ENCODE measurements at places on chromosomes 1 and 21. TPM values are rescaled to one million over a fixed set of nuclear protein-coding genes. Genes with fewer than 3 reads are reported as not detected.

TSPAN1 gene
- total RNA-seq = 1.8 TPM

CFAP107 gene
- total RNA-seq = not detected

SAMD11 gene
- 5.1 TPM for total RNA-seq

LCE6A gene
- not detected for total RNA-seq

LY9 gene
- total RNA-seq = 0.65 TPM

KRTAP19-1 gene
- total RNA-seq = not detected

ALX3 gene
- not detected for total RNA-seq

ATP1A4 gene
- total RNA-seq = 0.13 TPM

KIF17 gene
- 4.0 TPM for total RNA-seq

NEXN gene
- 235 TPM for total RNA-seq

A3GALT2 gene
- not detected for total RNA-seq

BRDT gene
- not detected for total RNA-seq

S100A7 gene
- total RNA-seq = not detected

RPS6KA1 gene
- total RNA-seq = 9.3 TPM

LEFTY2 gene
- 0.34 TPM for total RNA-seq

PLEKHG5 gene
- total RNA-seq = 11.8 TPM

DUSP10 gene
- total RNA-seq = 6.5 TPM

RYR2 gene
- 446 TPM for total RNA-seq

CNR2 gene
- total RNA-seq = not detected

ERG gene
- 16.1 TPM for total RNA-seq

OR6K3 gene
- not detected for total RNA-seq

TDRD10 gene
- total RNA-seq = 3.4 TPM

DAB1 gene
- 1.8 TPM for total RNA-seq
